Natural killer cell treated with Interleukin-12 subunit alpha and Interleukin-12 subunit beta and Interleukin-15 and Interleukin-18, amount 100 ng/mL, for 72 hours (primary cell): ENCODE measurements at places on chromosomes 3 and 15.
A peak's percentile ranks its signal among the peaks of the same experiment; 100 is the strongest.

GRCh38 chr3:51673181-51673801 is 2.2 kb downstream of the TEX264 start:
- H3K4me3 ChIP-seq: peak overlapping the region; percentile 47
- DNase-seq: no peak
- H3K36me3 ChIP-seq: peaks cover 5% of the 10 kb centered on the region
- H3K4me1 ChIP-seq: peaks cover 65% of the 10 kb centered on the region
- H3K27ac ChIP-seq: peak overlapping the region; percentile 11
- H3K27me3 ChIP-seq: no peaks in the 10 kb centered on the region

GRCh38 chr3:17581421-17582080 is 160.9 kb downstream of the TBC1D5 start:
- H3K36me3 ChIP-seq: no peaks in the 10 kb centered on the region
- no peak for DNase-seq
- peaks cover 9% of the 10 kb centered on the region for H3K4me1 ChIP-seq
- no peak overlapping the region for H3K27ac ChIP-seq

DNA sequence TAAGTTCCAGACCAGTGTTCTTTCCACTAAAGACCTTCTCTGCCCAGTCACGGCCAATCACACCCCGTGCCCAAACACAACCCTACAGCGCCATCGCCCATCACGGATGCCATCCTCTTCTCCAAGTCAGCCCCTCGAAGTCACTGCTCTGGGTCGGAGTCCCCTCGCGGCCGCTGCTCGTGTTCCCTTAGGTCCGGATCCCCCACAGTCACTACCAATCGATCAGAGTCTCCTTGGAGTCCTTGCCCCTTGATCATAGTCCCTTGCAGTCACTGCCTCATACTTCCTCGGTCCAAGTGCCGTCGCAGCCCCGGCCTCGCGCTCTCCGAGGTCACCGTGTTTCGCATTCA is 461 bp downstream of the PCYT1A start:
- H3K4me3 ChIP-seq: peak overlapping the region; percentile 100
- H3K36me3 ChIP-seq: peaks cover 10% of the 10 kb centered on the region
- peaks cover 45% of the 10 kb centered on the region for H3K4me1 ChIP-seq

- H3K36me3 ChIP-seq: no peaks in the 10 kb centered on the region
- no peaks in the 10 kb centered on the region for H3K27me3 ChIP-seq
- no peak for DNase-seq
These were observed 81.8 kb downstream of the ALCAM start for GRCh38 chr3:105448338-105448982.

GRCh38 chr3:173403376-173403775 is 5.8 kb downstream of the NLGN1 start:
- no peak for DNase-seq
- H3K27ac ChIP-seq: no peak overlapping the region
- peaks cover 20% of the 10 kb centered on the region for H3K27me3 ChIP-seq
- peaks cover 3% of the 10 kb centered on the region for H3K36me3 ChIP-seq
- H3K4me1 ChIP-seq: no peaks in the 10 kb centered on the region
- no peak overlapping the region for H3K4me3 ChIP-seq
